ENCODE measurements at places on chromosomes 1 and 21.

DNA sequence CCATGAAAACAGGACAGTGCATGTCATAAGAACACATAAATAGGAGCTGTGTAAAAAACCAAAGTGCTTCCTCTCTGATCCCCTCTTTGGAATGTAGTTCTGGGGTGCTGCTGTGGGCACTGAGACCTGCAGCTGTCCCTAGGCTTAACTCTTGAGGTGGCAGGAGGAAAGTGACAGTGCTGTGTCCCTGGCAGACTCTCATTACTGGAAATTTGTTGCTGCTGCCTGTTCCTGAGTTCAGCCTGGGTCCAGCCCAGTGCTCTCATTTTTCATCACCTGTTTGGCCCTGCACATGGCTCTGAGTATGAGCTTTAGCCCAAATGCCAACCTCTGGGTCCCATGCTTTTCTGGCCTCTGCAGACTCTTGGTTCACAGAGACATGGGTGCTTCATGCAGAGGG lies 329.3 kb downstream of the DSCAM start:
- DNase-seq = no peak

- DNase-seq = no peak
Measured at GRCh38 chr1:20379075-20379474, 88.4 kb downstream of the VWA5B1 start.

GRCh38 chr1:28458237-28459228 lies 47.3 kb upstream of the RCC1 start:
- no peak for DNase-seq

- DNase-seq = no peak
Measured at GRCh38 chr1:181817091-181817490, 244.4 kb downstream of the ZNF648 start.

DNA sequence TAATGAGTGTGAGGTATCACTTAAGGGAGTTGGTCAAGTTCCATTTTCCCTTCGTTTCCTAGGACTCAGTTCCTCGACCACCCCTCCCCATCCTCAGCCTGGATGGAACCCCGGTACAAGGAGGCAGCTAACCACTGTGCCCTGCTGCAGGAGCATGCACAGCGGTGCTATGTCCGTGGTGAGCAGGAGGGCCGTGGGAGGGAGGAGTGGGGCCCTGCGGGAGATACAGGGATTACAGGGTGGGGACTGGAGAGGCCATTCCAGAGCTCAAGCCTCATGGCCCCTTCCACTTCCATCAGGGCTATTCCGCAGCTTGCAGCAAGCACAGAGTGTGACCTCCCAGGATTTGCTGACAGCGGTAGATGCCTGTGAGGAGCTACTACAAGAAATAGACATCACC lies 25.8 kb downstream of the HYI start:
- no peak for DNase-seq

GRCh38 chr21:23694390-23694789 lies 1912.9 kb downstream of the MRPL39 start:
- no peak for DNase-seq

DNA sequence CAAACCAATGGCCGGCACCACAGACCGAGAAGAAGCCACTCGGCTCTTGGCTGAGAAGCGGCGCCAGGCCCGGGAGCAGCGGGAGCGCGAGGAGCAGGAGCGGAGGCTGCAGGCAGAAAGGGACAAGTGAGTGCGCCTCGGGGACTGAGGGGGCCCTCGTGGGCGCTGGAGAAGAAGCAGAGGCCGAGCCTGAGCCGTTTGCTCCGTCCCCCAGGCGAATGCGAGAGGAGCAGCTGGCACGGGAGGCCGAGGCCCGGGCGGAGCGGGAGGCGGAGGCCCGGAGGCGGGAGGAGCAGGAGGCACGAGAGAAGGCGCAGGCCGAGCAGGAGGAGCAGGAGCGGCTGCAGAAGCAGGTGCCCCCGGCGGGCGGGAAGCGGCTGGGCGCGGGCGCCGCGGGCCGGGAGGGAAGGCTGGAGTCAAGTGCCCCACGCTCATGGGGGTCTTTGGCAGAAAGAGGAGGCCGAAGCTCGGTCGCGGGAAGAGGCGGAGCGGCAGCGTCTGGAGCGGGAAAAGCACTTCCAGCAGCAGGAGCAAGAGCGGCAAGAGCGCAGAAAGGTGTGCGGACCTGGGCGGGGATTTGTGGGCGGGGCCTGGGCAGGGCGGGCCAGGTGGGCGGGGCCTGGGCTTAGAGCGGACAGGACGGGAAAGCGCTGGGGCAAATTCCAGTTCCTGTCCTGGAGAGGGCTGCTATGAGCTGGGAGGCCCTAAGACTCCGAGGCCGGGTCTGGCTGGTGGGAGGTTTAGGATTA lies 22.7 kb downstream of the MAP7D1 start:
- no peak for DNase-seq
